HT-29 (cell line): ENCODE measurements at places on chromosomes 12 and 14.
A peak's percentile ranks its signal among the peaks of the same experiment; 100 is the strongest.

GRCh38 chr12:2453076-2453760, 341.6 kb upstream of the FKBP4 start:
- no peak for DNase-seq

GRCh38 chr12:45305907-45306306, 90.0 kb downstream of the ANO6 start:
- no peak for DNase-seq

DNA sequence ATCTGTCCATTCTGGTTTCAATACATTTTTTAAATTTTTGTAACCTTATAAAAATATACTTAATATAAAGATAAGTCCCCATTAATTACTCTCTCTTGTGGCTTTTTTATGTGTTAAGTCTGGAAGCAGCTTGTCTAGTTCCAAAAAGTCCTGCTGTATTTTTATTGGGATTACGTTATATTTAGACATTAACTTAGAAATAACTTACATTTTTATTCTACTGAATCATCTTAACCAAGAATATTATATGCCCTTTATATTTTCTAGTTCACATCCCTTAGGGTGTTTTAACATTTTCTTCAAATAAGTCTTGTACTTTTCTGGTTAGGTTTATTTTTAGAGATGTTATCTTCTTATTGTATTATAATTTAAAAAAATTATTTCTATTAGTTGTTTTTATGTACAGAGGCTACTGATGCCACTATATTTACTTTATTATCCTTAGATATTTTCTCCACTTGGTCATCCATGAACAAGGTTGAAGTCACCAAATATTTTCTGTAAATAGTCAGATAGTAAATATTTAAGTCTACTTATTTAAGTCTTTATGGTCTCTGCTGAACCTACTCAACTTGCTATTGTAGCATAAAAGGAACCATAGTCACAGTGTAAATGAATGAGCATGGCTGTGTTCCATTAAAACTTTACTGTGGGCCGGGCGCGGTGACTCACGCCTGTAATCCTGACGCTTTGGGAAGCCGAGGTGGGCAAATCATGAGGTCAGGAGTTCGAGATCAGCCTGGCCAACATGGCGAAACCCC, 132.4 kb upstream of the NEDD1 start:
- no peak for DNase-seq

DNA sequence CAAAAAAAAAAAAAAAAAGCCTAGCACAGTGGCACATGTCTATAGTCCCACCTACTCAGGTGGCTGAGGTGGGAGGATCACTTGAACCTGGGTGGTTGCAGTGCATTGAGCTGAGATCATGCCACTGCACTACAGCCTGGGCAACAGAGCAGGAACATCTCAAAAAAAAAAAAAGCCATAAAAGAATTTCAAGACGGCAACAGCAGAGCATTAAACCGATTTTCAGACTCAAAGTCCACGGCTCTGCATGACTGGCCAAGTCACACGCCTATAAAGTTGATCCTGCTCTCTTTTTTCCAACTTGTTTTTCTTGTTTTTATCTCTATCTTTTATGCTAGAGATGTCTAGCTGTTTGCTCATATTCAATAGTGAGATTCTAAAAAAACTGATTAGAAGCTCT, 45.3 kb downstream of the FBXO34 start:
- peak; percentile 42 for DNase-seq

DNA sequence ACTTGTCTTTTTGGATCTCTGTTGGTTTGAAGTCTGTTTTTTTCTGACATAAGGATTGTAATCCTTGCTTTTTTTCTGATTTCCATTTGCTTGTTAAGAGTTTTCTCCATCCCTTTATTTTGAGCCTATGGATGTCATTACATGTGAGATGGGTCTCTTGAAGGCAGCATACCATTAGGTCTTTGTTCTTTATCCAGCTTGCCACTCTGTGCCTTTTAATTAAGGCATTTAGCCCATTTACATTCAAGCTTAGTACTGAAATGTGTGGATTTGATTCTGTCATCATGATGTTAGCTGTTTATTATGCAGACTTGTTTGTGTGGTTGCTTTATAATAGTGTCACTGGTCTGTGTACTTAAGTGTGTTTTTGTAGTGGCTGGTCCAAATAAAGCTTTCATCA, 100.0 kb downstream of the CCDC91 start:
- DNase-seq, result no peak

DNA sequence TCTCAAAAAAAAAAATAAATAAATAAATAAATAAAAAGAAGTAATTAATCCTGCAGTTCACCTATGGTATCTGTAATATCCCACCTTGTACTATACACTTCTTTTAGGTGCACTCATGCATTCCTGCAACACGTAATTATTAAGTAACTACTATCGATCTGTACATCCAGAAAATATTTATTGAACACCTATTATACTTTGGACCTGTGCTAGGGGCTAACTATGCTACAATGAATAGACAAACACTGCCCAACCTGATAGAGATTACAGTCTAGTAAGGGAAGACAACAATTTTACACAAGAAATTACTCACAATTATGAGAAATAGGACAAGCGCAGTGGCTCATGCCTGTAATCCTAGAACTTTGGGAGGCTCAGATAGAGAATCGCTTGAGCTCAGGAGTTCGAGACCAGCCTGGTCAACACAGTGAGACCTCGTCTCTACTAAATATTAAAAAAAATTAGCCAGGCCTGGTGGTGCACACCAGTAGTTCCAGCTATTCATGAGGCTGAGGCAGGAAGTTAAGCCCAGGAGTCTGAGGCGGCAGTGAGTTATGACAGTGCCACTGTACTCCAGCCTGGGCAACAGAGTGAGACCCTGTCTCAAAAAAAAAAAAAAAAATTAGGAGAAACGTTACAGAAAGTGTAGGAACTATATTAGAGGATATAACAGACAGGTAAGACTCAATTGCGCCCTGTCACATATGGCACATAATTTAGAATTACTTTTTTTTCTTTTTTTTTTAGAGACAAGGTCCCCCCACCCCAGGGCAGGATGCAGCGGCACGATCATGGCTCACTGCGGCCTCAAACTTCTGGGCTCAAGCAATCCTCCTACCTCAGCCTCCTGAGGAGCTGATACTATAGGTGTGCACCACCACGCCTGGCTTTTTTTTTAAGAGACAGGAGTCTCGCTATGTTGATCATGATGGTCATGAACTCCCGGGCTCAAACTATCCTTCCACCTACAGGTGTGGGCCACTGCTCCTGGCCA, 1.2 kb downstream of the NRDE2 start:
- DNase-seq, result no peak

GRCh38 chr14:65933400-65934069, 521.0 kb downstream of the FUT8 start:
- no peak for DNase-seq

GRCh38 chr14:83342590-83342989, 1808.9 kb upstream of the SEL1L start:
- no peak for DNase-seq
